ENCODE measurements at places on chromosomes 5 and 9.
A peak's percentile ranks its signal among the peaks of the same experiment; 100 is the strongest.

DNA sequence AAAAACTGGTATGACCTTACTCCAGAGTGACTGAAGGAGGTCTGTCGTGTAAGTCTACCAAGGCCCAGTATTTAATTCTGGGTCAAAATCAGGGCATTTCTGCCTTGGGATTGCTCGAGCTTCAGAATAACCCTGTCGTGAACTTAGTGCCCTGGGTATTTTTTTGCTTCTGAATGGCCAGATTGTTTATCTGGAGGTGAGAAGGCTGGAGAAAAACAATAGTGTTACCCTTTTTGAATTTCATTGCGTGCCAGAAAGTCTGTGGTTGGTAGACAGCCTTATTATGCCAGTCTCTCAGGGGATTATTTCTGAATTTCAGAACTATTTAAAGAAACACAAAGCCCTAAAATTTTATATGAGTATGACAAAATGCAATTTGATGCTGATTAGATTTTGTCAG is 323.4 kb downstream of the CSNK1G3 start:
- no peak for DNase-seq

- no peak for DNase-seq
Observed at GRCh38 chr5:42043400-42043799, 118.3 kb downstream of the FBXO4 start.

GRCh38 chr5:15692706-15693381 is 192.9 kb downstream of the FBXL7 start:
- no peak for DNase-seq

GRCh38 chr5:149500922-149501582 is 50.2 kb downstream of the CSNK1A1 start:
- peak; percentile 93 for DNase-seq

DNA sequence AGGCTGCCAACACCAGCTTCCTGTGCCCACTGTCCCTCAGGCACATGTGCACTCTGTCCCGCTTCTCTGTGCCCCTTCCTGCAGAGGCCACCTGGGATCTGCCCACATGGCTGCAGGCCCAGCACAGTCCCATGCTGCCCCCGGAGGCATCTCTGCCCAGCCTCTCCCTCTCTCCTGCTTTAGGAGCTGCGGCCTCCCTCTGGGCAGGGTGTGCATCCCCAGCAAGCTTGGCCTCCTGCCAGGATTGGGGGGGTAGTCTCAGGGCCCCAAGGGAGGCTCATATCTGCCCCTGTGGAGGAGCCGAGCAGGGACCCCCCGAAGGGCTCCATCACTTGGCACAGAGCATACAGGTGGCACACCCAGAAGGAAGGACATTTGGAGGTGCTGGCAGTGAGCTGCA is 24.8 kb downstream of the FLT4 start:
- DNase-seq, result no peak

DNA sequence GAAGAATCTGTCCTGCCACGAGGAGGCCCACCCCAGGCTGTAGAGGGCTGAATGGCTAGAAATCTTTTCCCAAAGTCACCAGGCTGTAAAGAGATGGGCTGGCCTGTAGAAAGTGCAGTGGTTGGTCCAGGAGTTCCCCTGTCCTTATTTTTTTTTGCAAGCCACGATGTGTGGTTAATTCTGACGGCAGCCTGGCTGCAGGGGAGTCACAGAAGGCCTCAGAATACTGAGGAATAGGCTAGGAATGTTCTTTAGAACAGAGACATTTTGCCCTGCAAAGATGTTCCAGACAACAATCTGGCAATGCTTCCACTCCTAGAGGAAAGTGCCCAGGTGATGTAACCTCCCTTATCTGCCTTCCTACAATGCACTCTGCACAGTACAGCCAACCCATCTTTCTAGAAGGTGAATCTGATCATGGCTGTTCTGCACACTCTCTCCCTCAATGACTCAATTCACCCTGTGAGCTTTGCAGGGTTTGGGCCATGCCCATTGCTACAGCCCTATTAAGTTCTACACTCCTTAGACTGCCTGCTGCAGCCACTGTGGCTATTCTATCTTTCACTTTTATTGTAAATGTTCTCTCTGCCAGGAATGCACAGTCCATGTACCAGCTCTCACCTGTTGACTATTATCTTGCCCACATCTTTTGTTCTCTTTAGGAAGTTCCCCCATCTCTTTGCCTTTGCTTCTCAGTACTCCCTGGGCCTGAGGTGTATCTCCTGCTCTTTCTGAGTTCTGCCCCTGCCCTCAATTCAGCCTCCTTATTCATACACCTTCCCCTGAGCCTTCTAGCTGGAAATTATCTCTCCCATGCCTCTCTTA is 377.8 kb upstream of the CLINT1 start:
- DNase-seq, result no peak

DNA sequence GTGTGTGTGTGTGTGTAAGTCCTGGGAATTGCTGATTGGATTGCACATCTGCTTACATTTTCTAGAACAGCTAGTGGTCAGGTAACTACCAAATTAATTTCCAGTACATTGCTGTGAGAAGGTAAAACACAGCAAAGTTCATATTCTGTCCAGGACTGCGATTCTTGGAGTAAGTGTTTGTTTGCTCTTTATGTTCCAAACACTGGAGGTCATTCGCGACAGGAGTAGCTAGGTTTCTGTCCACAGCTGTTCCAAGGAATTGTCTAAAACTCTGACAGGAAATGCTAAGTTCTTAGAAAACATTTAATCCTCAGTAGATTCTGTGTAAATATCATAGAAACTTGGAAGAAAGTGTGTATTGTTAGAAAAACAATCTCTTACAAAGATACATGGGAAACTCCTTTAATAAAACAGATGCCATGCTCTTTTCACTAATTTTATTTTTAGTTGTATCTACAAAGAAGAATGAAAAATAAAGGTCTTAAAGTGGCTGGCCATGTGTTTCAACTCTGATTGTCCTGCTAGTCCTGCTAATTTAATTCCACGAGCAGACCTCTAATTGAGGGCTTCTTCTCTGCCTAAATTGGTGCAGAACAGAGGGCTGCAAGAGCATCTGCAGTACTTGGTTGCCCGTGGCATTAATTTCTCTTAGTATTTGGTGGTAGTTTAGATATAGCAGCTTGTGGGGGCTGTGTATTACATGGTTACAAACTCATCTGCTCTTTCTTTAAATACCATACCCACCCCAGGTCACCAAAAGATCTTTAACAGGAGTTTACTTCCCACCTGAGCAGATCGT is 464.5 kb downstream of the RASEF start:
- DNase-seq, result no peak

DNA sequence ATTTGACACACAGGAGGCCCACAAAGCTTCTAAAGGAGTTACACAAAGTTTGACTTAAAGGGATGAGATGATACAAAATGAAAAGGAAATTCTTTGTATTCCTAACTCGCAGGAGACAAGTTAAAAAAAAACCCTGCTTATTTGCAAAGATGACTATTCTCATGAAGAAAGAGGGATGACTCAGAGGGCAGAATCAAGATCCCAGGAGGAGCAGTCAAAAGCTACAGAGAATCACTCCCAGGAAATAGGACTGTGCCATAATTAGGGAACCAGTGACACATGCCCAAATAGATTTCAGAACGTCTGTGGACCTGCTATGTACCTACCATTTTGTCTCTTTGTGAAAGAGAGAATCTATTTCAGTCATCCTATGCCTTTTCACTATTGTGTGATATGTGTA is 103.5 kb upstream of the ARRDC3 start:
- peak; percentile 4 for DNase-seq
